ENCODE measurements at places on chromosomes 12 and 14.
A peak's percentile ranks its signal among the peaks of the same experiment; 100 is the strongest.

DNA sequence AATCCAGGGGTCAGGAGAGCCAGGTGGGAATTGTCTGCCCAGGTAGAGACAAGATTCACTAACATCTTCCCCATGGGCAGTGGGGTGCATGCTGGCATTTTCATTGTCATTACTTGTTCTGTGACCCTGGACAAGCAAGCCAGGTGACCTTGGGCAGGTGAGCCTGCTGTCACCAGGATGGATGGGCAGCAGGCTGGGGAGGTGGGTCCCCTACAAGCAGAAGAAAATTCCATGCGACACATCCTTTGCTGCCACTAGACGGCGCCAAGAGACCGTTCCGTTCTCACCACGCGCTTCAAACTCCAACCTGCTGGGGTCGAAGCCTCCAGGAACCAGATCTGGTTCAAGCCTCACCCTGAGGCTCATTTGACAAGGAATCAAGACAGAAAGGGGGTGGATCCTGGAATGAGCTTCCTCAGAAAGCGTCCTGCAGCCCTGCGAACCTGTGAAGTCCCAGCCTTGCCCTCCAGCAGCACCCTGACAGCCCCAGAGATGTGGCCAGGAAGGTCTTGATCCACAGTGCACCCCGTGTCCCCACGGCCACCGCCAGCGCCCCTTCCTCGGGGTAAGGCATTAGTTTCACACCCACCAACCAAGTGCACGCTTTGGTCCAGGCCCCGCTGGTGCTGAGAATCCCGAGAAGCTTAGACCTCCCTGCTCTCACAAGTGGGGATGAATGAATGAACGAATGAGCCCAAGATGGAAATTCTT is 3.2 kb upstream of the DYNC1H1 start:
- peak; percentile 63 for DNase-seq

DNA sequence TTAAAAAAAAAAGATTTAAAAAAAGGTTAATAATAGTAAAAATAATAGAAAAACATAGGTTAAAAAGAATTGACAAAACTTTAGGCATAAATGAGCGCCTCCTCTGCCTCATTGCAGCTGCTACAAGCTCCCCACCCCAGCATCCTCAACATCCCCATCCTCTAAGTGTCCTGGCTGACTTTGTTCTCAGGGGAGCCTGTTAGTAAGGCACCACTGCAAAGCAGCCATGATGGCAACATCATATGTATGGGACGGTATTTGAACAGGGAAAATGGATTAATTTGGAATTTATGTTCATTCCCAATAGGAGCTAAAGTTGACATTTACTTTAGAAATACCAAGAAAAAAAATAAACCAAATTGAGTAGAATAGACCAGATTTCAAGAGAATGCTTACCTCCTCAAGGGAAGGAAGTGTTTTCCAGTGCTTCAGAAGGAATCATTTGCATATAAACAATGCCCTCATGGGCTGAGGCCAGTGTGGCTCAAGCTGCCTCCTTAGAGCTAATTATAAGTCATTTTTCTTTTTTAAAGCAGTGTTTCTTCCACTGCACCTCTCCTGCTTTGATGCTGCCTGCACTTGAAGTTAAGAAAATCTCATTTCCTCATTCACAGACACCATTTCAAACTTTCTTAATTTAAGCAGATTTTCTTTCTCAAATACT is 59.6 kb downstream of the DACT1 start:
- DNase-seq = no peak

DNA sequence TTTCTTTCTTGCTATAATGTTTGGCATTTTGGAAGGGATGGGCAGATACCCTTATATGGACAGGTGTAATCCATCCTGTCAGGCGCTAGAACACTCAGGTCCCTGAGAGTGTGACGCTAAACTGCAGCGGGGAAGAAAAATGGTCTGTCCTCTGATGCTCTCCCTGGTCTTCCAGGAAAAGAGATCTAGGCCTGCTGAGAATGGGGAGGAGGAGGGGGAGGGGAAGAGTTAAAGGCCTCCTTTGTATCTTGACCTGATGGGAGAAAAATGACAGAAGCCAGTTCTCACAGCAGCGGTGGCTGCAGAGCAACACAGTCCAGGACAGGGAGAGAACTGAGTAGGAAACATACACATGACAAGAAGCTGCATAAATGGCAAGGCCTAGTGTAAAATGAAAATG is 61.1 kb downstream of the RPS6KA5 start:
- no peak for DNase-seq

- DNase-seq = no peak
These were observed 109.5 kb downstream of the DIO2 start for GRCh38 chr14:80101835-80102234.

DNA sequence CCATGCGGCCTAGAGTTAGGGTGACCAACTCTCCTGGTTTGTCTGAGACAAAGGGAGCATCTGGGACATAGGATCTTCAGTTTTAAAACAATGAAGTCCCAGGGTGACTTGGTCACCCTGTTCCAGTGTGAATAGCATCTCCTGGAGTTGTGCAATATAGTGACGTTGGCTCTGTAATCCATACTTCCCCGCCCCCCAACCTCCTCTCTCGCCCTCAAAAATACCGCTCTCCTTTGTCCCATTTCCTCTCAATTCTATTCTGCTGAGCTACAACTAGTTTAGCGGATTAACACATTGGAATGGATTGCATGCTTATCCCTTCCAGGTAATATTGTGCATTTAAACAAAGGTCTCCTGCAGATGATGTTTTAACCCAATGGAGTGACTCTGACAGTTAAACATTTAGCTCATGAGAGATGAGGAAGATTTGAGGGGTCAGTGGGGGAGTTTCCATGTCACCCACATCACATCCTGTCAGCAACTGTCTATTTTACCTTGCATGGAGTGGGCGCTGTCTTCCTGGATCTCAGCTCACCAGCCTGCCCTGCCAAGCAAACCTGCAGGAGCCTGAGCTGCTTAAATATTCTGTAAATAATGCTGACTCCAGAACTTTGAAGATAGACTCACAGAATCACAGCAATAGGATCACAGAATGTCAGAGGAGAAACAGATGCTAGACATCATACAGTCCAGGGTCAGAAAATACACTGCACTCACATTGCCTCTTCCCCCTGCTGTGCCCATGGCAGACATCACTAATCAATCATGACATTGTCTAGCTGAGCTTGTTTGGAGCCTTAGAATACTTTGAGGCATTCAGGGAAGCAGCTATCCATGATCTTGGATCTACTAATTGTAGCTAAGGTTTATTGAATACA is 43.0 kb downstream of the MAP1LC3B2 start:
- no peak for DNase-seq

DNA sequence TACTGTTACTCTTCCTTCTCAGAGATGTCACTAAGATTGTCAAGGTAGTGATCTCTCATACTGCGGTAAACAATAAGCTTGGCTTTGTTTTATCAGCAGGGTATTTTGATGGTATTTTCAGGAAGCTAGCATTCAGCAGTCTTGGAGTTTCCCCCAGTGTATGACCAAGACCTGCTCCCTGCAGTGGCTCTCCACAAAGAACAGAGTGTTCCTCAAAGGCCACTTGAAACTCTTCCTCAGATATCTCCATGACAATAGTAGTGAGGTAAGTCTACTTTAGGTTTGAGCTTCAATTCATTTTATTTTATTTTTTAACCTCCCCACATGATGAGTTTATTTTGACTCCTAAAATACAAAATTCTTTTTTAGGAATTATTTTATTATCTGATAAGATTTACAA is 74.0 kb upstream of the G2E3 start:
- no peak for DNase-seq

DNA sequence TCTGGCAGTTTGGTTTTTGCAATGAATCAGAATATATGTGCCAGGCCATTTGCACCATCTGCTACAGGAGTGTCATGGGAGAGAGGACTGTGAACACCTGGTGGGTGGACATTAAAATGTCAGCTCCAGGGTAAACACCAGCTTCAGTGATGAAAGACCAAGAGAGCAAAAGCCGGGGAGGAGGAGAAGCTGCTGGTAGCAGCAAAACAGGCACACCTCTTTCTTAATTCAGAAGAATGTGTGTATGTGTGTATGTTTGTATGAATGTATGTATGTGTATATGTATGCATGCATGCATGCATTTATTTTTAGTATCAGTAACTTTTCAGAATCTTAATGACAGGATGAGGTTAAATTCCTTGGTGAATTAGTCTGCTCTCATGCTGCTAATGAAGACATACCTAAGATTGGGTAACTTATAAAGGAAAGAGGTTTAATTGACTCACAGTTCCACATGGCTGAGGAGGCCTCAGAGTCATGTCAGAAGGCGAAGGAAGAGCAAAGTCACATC is 357.4 kb upstream of the PRICKLE1 start:
- no peak for DNase-seq

DNA sequence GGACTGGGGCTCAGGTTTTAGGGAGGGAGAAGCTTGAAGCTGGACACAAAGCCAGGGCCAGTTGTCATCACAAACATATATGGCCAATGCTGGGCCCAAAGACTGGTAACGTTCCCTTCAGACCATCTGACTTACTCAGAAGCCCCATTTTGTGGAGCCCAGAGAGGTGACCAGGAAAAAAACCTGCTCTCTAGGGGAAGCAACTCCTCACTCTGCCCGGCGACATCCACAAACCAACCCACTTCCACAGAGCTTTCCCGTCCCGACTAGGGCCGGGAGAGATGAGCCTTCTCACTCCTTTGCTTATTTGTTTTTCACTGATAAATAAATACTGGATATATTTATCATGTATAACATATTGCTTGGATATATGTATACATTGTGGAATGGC is 180.9 kb upstream of the RTL1 start:
- no peak for DNase-seq

GRCh38 chr14:74893614-74894091 is 11.9 kb downstream of the DLST start:
- DNase-seq = no peak

DNA sequence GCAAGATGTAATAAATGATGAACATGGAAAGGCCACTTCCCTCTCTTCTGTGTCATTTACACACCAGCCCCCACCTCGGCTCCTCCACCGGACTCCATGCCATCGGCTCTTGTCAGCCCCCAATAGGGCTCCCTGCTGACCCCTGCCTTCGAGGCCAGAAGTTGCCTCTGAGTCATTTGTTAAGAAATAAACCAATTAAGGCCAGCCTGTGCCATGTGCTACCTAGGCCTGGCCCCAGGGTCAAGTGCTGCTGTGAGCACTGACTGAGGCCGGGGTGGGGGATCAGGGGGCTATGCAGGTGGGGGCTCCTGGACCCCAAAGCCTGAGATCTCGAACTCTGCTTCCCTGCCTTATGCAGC is 53.2 kb downstream of the TESC start:
- DNase-seq = no peak

DNA sequence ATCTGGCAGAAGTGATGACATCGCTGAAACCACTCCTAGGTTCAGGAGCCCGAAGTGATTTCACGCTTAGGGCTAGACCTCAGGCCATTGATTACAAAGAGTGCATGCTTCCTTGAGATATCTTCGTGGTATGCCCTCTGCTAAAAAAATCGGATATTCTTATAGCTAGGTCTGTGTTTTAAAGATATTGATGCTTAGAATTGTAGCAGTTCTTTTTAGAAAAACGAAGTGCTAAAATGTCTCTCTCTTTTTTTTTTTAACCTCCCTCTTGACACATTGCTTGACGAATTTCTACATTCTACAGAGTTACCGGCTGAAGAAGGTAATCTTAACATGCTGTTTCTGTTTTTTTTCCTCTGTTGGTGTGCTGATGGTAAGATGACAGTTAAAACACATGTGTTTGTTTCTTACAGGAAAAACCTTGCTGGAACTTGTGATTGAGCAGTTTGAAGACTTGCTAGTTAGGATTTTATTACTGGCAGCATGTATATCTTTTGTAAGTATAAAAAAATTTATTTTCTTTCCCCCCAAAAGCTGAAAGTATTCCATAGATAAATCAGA is 1.3 kb downstream of the ATP2A2 start:
- no peak for DNase-seq

- DNase-seq = no peak
These were observed 29.2 kb downstream of the BTBD7 start for GRCh38 chr14:93303659-93304058.

DNA sequence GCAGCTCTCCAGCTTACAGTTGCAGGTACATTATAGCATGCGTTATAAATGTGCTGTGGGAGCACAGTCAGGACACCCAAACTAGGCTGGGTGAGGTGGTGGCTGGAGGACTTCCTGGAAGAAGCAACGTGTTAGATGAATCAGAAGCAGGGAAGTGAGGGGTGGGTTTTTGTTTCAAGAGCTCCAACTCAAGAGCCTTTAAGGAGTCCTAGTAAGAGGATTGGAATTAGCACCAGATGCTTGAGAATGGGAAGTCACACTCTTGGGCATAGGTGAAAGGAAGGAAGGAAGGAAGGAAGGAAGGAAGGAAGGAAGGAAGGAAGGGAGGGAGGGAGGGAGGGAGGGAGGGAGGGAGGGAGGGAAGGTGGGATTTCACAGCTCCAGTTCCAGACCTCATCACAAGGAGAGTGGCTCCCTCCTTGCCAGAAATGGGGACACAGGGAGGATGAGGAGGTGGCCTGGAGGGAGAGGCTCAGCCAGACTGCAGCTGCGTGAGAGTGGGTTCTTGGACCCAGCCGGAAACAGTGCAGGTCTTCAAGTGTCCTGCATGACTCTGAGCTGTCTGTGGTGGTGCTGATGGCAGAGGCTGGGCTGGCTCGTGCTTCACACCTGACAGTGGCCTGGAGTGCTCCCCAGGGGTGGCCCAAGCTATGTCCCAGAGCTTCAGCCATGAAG is 115.7 kb upstream of the GSC start:
- DNase-seq = no peak

GRCh38 chr14:101184104-101184455 is 280.6 kb upstream of the RTL1 start:
- no peak for DNase-seq

- DNase-seq = peak; percentile 52
These were observed 1.4 kb downstream of the FIGNL2 start for GRCh38 chr12:51846911-51847642.

DNA sequence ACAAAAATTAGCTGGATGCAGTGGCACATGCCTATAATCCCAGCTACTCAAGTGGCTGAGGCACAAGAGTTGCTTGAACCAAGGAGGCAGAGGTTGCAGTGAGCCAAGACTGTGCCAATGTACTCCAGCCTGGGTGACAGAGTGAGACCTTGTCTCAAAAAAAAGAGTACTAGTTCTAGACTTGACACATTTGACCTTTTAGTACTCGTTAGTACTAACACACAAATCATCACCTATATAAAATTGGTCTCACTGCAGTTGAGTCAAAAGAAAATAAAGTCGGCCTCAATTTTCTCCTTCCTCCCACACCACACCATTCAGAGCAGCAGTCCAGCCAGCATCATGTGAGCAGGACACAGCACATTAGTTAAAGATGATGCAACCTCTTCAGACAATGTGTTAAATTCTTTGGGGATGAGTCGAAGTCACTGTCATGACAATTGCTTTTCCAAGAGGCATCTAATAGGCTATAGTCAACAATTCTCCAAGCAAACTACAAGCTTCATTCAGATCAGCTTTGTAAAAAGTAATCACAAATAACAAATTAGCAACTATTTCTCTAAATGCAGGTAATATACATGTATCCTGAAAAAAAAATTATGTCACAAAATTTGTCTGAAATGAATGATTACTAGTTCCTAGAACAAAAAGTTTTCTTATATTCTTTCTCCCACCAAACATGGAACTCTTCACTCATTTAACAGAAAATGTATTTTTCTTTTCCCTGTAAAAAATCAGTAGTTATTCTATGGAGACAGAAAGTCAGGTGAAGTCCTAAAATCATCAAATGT is 55.6 kb downstream of the CLIP1 start:
- peak; percentile 41 for DNase-seq

GRCh38 chr12:85872497-85873091 is 1.5 kb upstream of the NTS start:
- DNase-seq = no peak

- DNase-seq = no peak
These were observed 146.2 kb downstream of the DPF3 start for GRCh38 chr14:72747652-72748051.
